Astrocyte (in vitro differentiated cells and primary cell): ENCODE measurements at places on chromosomes 5 and 9. TPM values are rescaled to one million over a fixed set of nuclear protein-coding genes. Genes with fewer than 3 reads are reported as not detected.
A peak's percentile ranks its signal among the peaks of the same experiment; 100 is the strongest.

The PCDHGB7 gene
- 22.4 and 26.1 TPM in 2 replicates for total RNA-seq

DNA sequence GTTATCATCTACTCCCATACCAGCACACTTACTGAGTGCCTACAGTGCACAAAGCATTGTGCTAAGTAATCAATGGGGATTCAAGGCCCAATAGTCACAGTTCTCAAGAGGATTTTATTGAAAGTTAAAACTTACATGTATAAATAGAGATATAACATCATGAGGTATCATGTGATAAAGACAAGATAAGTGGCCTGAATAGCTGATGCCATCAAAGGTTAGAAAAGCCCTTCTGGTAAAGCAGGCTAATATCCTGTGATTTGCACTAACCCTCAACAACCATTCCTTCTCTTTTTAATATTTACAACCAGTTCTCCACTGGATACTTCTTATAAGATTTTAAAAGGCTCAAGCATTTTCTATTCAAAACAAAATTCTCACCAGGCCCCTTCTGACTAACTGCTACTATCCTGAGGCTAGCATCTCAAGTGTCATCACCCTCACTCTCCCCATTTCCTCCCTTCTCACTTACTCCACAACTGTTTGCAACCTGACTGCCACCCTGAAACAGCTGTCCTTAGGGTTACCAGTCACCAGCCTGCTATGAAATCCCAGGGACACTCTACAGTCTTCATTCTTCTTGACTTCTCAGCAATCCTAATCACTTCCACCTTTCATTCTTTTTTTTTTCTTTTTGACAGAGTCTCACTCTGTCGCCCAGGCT lies 377.9 kb downstream of the ENC1 start:
- no peak for DNase-seq

GRCh38 chr9:121499177-121499426 lies 542 bp downstream of the GGTA1 start:
- no peak for DNase-seq

DNA sequence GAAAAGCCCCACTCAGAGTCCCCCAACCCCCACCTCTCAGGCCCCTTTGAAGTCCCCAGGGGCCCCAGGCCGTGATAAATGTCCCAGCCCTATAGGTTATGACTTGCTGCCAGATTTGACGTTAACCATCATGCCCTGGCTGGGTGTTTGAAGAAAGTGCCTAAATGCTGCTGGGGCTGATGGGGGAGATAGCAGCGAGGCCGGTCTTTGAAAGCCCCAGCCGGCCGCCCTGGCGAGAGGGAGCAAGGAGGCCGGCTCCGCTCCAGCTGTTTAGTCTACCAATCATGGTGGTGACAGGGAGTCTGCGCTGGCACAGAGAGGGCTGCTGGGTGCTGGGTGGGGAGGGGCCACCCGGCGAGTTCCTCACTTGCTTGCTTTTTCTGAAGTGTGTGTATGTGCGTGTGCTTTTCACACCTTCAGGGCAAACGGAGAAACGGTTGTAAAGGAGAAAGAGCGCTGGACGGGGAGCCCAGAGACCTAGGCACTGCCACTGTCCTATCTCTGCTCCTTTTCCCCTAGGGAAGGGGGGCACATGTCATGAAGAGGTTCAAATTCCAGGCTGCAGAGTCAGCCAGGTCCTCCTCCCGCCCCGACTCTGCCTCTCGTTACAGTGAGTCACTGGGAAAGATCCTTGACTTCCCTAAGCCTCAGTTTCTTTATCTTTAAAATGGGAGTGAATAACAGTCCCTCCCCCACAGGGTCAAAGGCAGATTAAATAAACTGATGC lies 126.1 kb upstream of the HAND1 start:
- peak; percentile 20 for DNase-seq

- no peak for DNase-seq
Measured at GRCh38 chr9:78441396-78441795, 144.5 kb downstream of the PSAT1 start.

DNA sequence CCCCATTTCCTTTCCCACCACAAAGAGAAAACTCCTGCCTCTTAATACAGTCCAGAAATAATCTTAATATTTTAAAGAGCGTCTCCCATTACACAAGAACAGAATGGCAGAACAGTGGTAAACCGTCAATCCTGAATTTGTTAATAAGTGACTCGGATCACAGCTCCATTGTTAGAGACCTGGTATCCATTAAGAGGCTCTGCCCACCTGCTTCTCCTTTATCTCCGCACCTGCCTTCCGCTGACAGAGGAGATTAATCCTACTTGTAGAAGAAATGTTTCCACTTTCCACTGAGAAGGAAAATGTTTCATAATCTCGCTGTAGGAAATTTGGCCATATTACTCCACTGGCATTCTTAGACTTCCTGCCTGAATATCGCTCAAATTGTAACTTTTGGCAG lies 1493.2 kb downstream of the MAT2B start:
- DNase-seq = no peak

- DNase-seq = peak; percentile 59
Measured at GRCh38 chr5:149434162-149435014, 55.3 kb upstream of the IL17B start.

The SOHLH1 gene
- total RNA-seq = not detected in 2 replicates

- DNase-seq = peak; percentile 63
Measured at GRCh38 chr9:87276851-87277261, 220.8 kb upstream of the DAPK1 start.

DNA sequence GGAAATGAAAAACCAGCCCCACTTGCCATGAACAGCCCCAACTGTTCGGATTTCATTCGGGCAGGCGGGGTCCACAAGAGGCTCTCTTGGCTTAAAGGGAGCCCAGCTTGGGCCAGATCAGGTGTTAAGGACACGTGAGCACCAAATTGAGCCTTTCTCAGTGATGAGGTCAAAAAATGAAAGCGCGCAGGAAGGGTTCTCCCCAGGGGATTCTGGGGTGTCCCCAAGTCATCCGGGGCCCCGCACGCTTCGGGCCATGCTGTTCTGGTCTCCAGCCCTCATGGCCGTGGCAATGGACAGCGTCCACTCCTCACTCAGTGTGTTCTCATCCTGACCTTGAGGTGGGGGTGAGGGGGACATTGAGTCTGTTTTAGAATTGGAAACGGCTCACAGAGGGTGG lies 10.9 kb downstream of the AK1 start:
- DNase-seq = no peak

- DNase-seq = no peak
Measured at GRCh38 chr5:167514461-167514860, 777.0 kb upstream of the WWC1 start.
